NCI-H2029 (cell line): ENCODE measurements at places on chromosomes 6 and 20.

DNA sequence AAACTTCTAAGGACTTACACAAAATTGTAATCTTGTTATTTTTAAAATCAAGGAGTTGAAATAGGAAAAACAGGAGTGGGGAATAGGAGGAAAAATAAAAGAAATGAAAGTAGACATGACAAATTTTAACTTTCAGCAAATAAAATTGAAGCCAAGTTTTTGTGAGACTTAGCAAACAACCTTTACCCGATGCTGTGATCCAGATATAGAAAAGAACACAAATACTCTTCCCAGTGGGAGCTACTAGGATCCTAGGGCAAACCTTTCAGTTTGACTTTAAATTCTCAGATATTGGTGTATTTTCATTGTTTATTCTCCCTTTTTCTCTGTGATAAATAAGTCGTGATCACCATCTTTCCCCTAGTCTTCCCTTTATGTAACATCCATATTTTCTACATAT is 968.7 kb upstream of the CITED2 start:
- DNase-seq: no peak

DNA sequence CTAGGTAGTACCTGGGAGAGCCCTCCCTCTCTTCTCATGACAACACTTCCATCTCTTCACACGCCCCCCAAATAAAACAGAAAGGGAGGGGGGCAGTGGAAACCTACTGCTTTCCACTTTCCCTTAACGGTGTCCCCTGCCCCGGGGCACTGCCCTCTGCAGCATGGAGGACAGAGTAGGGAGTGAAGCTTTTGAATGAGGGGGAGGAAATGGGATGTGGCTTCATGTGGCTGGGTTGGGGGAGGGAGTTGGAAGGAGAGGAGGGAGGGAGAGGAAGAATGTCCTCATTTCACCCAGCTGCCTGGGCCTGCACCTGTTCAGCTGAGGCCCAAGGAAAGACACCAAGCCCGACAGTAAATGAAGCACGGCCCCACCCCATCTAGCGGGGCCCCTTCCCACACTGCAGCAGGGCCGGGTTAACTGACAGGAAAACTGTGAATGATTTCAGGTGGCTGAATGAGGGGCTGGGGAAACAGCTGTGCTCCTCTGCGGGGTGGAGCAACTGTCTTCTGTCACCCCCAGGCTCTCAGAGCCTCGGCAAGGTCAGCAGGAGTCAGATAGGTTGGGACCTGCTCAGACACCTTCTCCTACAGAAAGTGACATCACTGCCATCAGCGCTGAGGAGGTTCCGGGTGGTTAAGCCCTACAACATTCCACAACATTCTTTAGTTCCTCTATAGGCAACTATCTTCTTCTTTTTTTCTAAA is 40.0 kb upstream of the TAF8 start:
- DNase-seq: peak; percentile 57

GRCh38 chr6:28648035-28648877 is 122.6 kb downstream of the GPX5 start:
- no peak for DNase-seq

GRCh38 chr20:11445161-11445560 is 472.5 kb upstream of the BTBD3 start:
- no peak for DNase-seq
